Foreskin keratinocyte (primary cell): ENCODE measurements at places on chromosomes 13 and 19. TPM values are rescaled to one million over a fixed set of nuclear protein-coding genes. Genes with fewer than 3 reads are reported as not detected.

Gene SYCN
- not detected in 2 replicates for total RNA-seq

DNA sequence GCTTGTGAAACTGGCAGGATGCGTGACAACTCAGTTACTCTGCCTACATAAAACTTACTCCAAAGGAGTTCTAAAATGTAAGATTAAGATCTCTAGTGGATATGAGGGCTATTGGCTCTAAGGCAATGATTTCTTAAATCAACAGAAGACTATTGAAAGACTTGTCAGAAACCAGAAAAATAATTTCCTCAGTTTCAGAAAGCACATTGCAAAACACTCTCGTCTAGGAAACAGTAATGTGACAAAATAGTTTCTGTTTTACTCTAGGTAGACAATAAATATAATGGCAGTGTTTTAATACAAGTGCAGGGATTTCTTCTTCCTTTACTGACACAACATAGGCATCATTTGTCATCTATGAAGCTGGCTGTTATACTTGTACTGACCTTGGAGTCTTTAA lies 230.1 kb downstream of the KCTD12 start:
- DNase-seq: no peak

- DNase-seq: no peak
Observed at GRCh38 chr19:15468675-15469512, 4.5 kb upstream of the RASAL3 start.

GRCh38 chr19:47697863-47698609 lies 15.2 kb upstream of the EHD2 start:
- peak; percentile 67 for DNase-seq

Gene ERICH4
- total RNA-seq: not detected in 2 replicates

Gene TMEM59L
- not detected in 2 replicates for total RNA-seq

DNA sequence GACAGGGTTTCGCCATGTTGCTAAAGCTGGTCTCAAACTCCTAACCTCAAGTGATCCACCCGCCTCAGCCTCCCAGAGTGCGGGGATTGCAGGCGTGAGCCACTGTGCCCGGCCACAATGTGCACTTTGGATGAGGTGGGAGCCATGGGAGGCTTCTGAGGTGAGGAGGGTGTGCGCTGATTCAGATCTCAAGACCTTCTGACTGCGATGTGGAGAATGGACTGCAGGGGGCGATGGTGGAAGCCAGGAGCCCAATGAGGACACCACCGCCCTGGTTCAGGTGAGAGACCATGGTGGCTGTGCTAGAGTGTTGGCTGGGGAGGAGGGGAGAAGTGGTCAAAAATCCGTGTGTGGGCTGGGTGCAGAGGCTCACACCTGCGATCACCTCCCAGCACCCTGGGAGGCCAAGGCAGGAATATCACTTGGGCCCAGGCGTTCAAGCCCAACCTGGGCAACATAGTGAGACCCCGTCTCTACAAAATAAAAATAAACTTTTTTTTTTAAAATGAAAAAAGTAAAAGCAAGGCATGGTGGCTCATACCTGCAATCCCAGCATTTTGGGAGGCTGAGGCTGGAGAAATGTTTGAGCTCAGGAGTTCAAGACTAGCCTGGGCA lies 5.6 kb downstream of the INAFM1 start:
- no peak for DNase-seq

- no peak for DNase-seq
Observed at GRCh38 chr13:91228940-91229339, 118.5 kb upstream of the MIR17HG start.

Gene PGLYRP2
- not detected in 2 replicates for total RNA-seq

- DNase-seq: no peak
Observed at GRCh38 chr13:95207769-95208366, 93.4 kb downstream of the ABCC4 start.

- no peak for DNase-seq
Observed at GRCh38 chr19:10751109-10751953, 33.5 kb downstream of the DNM2 start.

GRCh38 chr13:43002021-43002420 lies 10.0 kb upstream of the EPSTI1 start:
- no peak for DNase-seq

DNA sequence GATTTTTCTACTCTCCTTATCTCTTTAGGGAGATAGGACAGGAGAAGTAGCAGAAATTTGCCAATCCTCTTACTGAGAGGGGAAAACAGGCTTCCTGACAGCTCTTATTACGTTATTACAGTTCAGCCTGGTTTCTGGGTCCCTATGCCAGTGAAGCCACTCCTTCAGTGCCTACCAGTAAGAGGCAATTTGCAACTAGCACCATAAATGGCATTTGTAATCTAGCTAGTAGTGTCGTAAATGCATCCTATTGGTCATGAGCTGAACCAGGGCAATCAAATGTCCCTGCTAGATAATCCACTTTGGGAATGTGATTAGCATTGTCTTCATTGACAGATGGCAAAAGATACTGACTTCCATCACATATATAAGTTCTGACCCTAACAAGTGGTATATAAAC lies 428.8 kb downstream of the DCT start:
- no peak for DNase-seq

DNA sequence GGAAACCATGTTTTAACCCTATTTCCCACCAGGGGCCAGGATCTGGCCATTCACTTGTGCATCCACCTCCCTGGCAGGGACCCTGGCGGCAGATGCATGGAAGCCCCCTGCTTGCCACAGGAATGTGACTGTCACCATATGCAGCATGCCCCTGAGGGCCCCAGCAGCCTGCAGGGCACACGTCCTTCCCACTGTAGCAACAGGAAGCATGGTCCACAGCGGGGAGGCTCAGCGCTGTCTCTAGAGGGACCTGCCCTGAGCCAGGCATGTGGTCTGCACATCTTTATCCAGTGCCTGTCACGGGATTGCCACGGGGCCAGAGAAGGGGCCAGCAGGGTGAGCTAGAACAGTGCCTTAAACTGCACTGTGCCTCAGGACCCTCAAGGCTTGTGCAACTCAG lies 34.9 kb upstream of the MCF2L start:
- no peak for DNase-seq
